ENCODE measurements at places on chromosomes 5 and 9.

DNA sequence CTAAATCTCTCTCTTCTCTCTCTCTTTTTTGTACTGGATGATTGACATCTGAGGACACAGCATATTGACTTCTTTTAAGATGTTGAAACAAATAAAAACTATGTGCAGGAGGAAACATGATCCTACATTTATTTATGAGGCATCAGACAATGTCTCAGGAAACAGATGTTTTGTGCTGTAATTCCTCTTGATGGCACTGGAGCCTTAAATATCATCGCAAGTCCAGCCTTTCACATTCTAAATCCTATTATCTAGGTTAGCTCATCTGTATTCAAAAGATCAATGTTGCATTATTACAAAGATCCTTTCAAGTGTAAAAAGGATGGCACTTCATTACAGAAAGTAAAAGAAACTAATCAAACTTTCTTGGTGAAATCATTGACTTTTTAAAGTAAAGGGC lies 63.9 kb downstream of the MAT2B start:
- peak; percentile 50 for DNase-seq

GRCh38 chr5:59038798-59039295 lies 456.0 kb downstream of the RAB3C start:
- DNase-seq = peak; percentile 25

DNA sequence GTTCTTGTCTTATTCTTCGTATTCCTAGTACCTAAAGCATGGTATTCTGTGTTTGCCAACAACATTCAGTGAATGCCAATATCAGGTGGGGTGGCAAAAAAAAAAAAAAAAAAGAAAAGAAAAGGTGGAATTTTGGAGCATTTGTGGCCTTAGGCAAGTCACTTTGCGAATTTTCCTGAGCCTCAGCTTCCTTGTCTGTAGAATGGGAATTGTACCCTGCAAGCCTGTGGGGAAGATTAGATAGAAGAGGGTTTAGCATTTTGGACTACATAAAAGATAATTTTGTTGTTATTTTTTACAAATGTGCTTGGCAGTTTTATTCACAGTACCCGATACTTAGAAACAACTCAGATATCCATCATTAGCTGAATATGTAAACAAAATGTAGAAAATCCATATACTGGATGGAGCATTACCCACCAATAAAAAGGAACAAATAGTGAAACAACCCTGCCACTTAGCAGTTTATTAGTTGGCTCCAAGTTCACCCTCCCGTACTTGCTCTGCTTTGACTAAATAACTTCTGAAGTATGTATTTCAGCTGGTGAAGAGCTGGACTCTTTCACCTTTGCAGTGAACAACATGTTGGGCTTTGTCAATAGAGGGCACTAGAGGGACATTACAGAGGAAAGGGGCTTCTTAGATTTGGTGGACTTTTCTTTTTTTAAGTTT lies 13.6 kb downstream of the UBE2D2 start:
- peak; percentile 72 for DNase-seq

GRCh38 chr9:137303151-137303892 lies 1.3 kb upstream of the NRARP start:
- DNase-seq = no peak

GRCh38 chr9:138060365-138060764 lies 182.8 kb downstream of the CACNA1B start:
- no peak for DNase-seq

GRCh38 chr5:140338908-140339307 lies 7.5 kb downstream of the HBEGF start:
- DNase-seq = no peak

DNA sequence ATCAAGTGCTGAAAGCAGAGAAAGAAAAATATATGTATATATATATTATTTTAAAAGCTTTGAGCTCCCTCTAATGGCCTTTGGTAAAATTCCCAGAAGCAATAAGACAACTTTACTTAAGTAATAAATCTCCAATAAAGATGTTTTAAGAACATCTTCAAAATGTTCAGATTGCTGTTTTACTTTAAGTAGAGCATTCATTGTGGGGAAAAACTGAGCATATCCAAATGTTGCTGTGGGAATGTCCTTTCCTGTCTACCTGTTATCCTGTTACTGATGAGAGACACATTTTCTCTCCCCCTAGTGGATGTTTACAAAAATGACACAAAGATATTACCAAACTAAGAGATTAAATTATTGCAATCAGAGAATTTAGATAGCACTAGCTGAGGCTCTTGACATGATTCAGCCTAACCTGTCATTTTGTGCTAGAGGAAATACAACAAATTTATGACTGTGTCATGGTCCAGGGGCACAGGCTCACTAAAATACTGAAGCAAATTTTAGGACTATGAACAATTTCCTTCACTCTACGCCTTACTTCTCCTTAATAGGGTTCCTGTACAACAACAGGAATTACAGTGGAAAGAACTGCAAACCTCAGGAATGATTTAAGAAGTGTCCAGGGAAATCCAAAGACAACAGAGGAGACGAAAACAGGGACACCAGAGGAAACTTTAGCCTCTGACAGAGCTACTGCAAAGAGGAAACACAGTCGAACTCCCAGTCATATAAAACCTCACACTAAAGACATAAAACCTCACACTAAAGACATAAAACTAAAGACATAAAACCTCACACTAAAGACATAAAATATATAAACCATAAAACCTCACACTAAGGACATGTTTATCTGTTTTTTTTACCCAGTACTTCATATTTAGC lies 24.3 kb upstream of the PRRC1 start:
- DNase-seq = peak; percentile 77

DNA sequence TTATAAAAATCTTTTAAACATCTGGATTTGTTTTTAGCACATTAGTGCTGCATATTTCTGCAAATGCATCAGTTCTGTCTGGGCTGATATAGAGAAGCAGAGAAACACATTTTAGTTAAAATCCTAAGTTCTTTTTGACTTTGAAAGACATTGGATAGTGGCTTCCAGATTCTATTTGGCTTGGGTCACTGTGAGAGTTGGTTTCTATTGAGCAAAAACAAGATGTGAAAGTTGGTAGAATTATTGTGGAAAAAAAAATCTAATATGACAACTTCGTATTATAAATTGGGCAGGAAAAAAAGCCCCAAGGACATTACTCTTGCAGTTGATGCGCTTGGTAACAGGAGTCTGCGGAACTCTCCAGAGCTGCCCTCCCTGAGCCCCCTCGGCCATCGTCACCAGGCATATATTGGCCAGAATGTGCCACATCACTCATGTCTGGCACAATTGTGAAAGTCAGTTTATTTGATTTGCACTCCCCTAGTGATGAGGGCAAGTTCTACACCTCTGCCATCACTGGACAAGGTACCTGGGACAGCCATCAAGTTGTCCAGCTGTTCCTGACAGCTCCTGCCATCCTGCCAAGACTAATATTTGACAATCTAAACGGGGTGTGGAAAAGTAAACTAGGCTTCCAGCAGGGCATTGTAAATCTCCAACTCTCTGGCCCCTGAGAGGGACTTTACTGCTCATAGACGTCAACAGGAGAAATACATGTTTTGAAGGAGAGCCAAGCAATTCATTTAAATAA lies 334.5 kb downstream of the TENT4A start:
- DNase-seq = no peak

DNA sequence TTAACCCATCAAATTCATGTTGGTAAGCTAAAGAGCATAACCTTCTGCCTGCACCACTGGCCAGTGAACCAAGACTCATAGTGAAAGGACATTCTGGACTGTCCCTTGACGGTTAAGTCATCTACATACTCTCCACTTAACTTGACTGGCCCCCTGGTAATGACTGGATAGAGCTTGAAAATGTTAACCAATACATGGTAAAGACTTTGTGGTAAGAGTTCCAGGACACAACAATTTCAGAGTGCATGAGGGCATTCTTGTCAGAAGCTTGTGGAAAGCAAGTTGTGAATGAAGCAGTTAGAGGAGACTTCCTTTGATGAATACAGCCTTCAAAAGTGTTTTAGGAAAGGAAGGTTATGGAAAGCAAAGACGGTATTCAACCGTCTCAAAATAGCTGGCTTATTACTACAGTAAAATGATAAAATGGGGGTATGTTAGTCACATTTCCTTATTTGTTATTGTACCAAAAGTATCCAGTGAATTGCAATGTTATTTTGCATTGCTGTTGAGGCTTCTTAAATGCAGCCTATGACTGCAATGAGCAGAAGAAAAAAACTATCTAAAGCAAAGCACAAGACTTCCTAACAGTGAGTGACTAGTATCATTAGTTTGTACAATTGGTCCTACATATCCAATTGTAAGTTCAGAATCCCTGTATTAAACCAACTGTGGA lies 47.2 kb upstream of the DAB2 start:
- no peak for DNase-seq

DNA sequence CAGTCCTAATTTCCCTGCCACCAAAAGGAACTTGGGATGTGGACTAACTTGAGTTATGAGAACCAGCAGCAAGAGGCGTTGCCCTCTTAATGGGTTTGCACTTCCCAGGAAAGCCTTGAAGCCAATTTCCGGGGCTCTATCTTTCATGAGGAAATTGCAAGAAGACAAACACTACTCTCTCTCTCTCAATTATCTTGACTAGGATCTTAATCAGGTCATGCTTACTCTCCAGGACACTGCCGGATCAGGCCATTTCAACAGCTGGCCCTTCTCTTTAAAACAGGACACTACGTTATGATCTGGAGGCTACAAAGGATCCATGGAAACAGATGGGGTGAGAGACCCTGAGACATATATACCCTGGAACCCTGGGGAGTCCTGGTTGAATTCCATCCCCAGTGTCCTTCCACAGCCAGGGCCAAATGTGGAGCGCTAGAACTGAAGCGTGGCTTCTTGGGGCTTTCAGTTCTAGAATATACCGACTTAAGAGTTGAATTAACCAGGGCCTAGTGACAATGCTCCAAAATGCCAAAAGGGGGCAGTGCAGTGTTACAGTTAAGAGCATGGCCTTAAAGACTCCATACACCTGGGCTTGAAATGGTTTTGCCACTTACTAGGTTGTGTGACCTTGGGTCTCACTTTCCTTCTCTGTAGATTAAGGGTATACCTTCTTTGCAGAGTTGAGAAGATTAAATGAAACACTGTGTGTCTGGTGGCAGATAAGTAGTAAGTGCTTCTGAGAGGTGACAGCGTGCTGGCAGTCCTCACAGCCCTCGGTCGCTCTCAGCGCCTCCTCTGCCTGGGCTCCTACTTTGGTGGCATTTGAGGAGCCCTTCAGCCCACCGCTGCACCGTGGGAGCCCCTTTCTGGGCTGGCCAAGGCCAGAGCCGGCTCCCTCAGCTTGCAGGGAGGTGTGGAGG lies 21.1 kb downstream of the FAM219A start:
- peak; percentile 76 for DNase-seq

DNA sequence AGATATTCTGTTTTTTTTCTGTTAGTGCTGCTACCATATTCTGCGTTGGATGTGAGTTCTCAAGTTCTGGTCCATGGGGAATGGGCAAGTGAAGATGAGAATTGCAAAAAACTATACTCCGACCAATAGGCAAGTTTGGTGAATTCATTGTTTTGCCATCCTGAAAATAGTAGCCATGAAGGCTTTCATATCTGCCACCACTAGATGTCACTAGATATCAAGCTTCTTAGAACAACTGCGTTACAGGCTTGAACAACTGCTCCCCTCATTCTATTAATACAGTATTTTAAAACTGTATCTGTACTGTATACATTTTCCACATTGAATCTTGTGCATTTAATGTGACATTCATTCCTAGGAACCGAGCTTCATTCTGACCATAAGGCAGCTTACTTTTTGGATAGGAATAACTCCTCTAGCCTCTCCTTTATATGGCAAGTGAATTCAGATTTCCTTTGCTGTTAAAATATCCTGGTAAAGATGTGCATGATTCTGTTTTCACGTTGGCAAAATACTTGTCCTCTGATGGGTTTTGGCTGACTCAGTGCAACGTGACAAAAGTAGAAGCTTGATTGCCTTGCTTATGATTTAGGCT lies 163.6 kb downstream of the SREK1 start:
- peak; percentile 89 for DNase-seq

DNA sequence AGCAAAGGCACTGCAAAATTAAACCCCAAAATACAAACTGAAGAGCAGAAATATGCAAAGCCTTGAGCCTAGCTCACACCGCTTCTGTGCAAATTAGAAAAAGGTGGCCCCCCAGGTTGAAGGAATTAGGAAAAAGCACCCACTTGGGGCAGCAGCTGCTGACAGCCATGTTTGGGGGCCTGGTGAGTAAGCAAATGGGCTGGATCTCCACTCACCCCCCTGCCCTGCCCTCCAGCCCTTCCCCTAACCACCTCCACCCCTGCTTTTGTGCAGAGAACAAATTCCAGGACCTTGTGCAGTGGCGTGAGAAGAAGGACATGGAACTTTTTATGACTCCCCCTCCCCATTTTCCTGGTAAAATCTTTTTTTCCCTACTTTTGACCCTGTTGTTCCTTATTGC lies 92.0 kb upstream of the DNAH5 start:
- DNase-seq = peak; percentile 44

GRCh38 chr5:68329554-68330255 lies 114.1 kb downstream of the PIK3R1 start:
- DNase-seq = no peak

- DNase-seq = peak; percentile 84
These were observed 1542.2 kb upstream of the CDH9 start for GRCh38 chr5:28580616-28581015.

GRCh38 chr5:41252036-41252435 lies 38.7 kb upstream of the C6 start:
- peak; percentile 39 for DNase-seq

DNA sequence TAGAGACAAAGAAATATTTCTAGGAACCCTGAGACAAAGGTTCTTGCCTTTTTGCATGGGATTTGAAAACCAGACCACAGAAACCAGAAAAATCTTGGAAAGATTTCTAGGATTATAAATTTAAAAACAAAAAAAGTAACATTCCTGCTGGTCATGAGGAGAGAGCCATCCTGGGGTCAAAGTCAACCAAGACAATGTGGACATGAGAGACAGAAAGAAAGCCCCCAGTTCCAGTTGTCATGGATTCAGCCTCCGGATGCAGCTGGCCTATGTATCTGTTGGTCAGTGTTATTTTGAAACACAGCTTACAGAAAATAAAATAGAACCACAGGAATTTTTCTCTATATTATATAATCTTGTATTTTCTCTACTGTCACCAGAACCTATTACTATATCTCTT lies 24.4 kb upstream of the RGMB start:
- DNase-seq = no peak

- DNase-seq = no peak
These were observed 313.0 kb upstream of the CDH6 start for GRCh38 chr5:30880514-30880913.

DNA sequence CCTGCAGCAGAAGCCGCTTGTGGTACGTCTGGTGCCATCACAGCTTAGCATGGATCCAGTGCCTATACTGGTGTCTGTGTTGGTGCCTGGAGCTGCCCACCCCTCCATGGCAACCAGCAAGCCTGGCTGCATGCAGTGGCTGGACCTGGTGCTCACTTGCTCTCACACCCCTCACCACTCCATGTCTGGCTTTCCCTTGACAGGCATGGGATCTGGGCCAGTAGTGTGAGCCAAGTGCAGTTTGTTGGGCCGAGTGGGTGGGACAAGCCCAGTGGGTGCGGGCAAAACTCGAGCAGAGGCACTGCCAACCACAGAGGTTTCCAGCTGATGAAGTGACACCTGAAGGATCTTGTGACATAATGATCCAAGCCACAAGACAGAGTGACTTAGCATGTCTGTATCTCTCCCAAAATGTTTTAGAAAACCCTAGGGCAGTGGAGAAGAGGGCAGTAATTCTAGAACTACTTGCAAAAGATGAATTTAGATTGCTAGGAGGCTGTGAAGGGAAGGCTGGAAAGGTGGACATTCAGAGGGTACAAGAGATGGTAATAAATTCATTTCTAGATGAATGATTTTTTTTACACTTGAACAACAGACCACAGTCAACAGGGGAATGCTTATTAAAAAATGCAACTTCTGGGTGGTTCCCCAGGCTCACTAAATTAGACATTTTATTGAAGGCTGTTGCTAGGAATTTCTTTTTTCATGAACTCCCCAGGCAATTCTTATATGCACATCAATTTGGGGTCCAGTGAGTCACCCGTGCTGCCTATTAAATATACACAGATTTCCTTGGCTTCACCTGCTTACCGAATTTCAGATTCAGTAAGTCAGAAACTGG lies 660.3 kb downstream of the TLR4 start:
- no peak for DNase-seq

Measured in adipocyte (in vitro differentiated cells).